ENCODE measurements at places on chromosomes 1 and 21.

- DNase-seq, result peak; percentile 73
These were observed 45.7 kb downstream of the NAV1 start for GRCh38 chr1:201584471-201585092.

GRCh38 chr1:55378582-55378981 is 163.4 kb upstream of the USP24 start:
- peak; percentile 58 for DNase-seq

DNA sequence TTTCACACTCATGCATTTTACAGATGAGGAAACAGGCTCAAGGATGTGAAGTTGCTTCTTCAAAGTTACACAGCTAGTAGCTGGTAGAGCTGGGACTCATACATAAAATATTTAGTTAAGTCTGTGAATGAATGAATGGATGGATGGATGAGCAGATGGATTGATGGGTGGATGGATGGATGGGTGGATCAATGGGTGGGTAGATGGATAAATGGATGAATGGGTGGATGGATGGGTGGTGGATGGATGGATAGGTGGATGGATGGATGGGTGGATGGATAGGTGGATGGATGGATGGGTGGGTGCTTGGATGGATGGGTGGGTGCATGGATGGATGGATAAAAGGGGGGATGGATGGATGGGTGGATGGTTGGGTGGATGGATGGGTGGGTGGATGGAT is 240.9 kb downstream of the GRIK3 start:
- no peak for DNase-seq

DNA sequence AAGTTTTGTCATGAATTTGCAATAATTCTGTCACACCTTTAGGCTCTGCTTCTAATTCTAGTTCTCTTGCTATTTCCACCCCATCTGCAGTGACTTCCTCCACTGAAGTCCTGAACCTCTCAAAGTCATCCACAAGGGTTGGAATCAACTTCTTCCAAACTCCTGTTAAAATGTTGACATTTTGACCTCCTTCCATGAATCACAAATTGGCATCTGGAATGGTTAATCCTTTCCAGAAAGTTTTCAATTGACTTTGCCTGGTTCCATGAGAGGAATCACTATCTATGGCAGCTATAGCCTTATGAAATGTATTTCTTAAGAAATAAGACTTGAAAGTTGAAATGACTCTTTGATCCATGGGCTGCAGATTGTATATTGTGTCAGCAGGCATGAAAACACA is 19.7 kb upstream of the SFT2D2 start:
- DNase-seq, result no peak

Measured in AG20443 (cell line).